AML-193 (cell line): ENCODE measurements at places on chromosomes 5 and 9.
A peak's percentile ranks its signal among the peaks of the same experiment; 100 is the strongest.

- no peak for DNase-seq
These were observed 86.1 kb downstream of the FBXL17 start for GRCh38 chr5:108295578-108296368.

DNA sequence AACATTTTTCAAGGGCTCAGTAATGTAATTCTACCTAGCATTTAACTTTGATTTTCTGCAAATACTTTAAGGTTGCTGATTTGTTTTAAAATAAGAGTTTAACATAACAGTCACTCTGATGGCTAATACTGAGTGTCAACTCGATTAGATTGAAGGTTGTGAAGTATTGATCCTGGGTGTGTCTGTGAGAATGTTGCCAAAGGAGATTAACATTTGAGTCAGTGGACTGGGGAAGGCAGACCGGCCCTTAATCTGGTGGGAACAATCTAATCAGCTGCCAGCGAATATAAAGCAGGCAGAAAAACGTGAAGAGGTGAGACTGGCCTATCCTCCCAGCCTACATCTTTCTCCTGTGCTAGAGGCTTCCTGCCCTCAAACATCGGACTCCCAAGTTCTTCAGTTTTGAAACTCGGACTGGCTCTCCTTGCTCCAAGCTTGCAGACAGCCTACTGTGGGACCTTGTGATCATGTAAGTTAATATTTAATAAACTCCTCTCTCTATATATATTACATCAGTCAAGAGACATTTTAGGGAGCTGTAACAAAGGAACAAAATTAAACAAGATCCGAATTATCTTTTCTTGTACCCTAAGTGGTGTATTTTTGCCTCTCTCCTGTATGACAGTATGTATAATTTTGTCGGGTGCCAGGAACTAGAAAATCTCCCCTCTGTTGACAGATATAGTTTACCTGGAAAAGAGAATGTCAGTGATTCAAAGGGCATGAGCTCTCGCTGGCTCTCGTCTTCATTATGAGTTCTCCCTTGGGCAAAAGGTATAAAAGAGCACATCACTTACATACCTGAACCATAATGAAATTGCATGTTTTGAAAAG lies 576.1 kb downstream of the LRRC70 start:
- DNase-seq = no peak

GRCh38 chr5:171207256-171207847 lies 101.7 kb upstream of the TLX3 start:
- DNase-seq = peak; percentile 68

- no peak for DNase-seq
These were observed 48.4 kb upstream of the SMIM23 start for GRCh38 chr5:171736976-171737891.
